ENCODE measurements at places on chromosomes 1 and 21.

DNA sequence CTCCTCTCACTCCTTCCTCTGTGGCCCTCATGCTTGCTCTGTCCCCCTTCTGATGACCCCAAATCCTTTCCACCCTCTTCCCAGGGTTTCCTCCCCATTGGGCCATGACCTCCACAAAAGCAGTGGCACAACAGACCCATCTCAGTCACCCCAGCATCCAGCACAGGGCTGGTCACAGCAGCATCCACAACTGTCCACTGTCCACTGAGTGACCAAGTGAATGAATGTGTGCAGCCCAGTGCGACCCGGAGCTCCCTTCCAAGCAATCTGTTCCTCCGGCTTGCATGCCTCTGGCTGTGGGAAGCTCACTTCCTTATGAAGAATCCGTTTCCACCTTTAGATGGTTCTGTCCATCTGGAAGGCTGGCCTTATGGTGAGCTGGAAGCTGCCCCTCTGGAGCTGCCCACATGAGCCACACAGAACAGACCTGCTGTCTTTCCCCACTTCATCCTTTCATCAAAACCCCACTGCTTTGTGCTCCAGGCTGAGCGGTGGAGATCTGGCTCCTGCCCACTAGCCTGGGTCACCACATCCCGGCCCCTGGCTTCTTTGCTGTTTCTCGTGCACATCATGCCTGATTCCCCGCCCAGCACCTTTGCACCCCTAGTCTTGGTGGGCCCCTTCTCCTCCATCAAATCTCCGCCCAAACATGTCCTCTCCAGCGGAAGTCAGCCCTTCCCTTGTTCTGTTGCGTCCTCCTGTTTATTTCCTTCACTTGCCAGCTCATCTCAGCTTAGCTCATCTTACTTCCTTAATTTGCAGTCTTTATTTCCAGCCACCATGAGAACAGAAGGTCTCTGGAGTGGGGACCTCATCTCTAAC is 56.4 kb downstream of the EDN2 start:
- DNase-seq, result no peak

DNA sequence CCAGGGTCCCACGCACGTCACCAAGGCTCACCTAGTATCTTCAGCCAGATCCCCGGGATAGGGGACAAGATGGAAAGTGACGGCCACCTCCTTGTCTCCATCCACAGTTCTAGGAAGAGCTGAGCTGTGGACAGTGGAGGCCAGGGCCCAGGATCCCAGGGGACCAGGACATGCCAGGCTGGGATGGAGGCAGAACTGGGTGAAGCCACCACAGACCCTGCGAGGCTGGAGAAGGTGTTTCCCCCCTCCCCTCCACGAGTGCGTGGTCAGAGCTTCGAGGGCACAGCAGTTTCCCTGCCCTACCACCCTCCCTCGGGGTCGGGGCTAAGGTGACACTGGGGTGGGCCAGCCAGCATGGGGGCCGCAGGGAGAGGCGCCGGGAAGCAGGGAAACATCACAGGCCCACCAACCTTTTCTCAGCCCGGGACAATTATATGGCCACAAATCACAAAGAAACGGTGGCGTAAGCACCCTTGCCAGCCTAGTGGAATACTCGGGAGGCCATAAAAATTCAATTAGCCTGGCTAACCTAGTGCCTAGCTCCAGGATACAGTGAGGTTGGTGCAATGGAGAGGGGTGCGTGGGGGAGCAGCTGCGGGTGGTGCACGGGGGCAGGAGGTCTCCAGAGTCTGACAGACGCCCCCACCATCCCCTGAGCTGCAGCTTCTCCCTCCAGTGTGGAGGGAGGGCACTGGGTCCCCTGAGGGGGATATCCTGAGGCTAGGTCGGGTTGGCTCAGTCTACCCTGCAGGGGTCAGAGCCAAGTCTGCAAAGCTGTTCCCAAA is 13.4 kb downstream of the DRAXIN start:
- DNase-seq, result no peak

DNA sequence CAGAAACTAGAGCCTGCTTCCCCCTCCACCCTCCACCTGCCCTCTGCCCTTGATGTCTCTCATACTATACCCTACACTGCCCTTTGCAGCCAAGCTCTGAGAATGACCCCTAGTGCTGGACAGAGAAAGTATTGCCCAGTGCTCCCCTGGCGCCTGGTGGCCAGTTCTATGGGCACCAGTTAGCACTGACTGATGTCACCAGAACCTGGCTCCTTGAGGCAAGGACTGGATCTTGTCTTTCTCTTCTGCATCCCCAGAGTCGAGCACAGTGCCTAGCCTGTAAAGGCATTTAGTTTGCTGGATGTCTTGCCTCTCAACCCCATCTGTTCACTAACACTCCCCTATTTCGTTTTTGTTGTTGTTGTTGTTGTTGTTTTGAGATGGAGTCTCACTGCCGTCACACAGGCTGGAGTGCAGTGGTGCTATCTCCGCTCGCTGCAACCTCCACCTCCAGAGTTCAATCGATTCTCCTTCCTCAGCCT is 5.9 kb downstream of the PHLDA3 start:
- DNase-seq, result no peak

GRCh38 chr1:55050283-55050682 is 10.9 kb downstream of the PCSK9 start:
- no peak for DNase-seq

DNA sequence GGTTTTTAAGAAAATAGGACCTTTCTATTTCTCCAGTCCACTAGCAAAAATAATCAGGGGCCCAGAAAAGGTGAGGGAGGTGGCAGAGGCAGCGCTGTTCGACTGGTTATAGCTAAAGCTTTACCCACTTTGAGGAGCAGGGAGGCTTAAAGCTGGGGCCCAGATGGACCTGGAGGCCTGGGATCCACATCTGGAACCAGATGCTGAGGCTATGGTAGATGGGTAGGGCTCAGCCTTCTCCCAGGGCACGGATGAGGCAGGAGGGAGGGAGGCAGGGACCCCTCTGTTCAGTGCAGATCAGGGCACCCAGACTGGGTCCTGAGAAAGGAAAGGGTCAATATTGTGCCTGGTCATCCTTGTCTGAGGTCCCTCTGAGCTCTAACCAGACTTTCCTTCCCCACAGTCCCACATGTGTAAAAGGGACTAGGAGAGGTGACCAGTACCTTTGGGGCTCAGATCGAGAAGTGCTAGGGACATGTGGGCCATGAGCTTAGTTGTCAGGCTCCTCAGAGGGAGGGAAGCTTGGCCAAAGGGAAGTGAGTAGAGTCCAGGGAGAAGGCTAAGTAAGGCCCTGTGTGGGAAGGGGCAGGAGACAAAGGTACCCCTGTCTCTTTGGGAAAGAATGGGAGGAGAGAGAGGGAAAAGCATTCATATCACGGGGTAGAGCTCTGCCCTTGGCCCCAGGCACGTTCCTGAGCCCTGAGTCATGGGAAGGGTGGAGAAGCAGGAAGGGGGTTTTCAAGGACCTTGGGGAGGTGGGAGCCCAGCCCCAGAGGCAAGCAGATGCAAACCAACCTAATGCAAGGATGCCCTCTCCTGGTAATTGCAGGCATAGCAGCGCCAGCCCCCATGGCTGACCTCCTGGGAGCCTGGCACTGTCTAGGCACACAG is 15.4 kb downstream of the LMNA start:
- peak; percentile 89 for DNase-seq

DNA sequence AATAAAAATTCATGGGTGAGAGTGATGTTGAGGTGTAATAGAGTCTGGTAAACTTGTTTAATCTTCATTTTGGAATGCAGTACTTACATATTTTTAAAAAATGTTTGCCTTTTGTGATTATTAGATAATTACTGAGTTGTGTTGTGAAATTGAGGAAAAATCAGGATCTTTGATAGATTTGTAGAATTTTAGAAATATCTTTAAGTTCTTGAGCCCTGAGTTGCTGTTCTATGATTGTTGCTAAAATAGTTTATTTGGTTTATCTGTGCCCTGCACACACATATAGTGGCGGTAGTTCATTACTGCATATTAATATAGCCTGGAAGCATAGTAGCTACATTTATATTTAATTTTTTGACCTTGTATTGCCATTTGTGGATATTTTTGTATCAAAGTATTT is 1.6 kb downstream of the B3GALT2 start:
- no peak for DNase-seq

- no peak for DNase-seq
These were observed 12.8 kb upstream of the ADAR start for GRCh38 chr1:154620751-154621150.

GRCh38 chr1:228082918-228083870 is 686 bp downstream of the ARF1 start:
- DNase-seq, result no peak

- no peak for DNase-seq
These were observed 37.1 kb upstream of the RGS8 start for GRCh38 chr1:182721525-182721924.

DNA sequence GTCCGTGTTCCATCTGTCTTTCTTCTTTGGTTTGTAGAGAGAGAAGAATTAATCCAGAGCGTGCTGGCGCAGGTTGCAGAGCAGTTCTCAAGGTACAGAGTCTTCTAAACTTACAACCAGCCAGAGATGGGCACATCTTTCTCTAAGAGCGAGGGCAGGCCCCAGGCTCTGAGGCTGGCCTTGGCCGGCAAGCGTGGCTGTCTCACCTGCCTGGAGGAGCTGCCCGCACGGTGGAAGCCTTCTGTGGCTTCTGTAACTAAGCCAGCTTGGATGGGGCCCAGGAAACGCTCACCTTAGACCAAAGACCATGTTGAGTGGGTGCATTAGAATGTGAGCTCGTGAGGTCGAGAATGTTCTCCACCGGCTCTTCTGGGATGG is 78.6 kb downstream of the PDE9A start:
- DNase-seq, result no peak

GRCh38 chr1:29303201-29304024 is 67.1 kb downstream of the PTPRU start:
- no peak for DNase-seq

DNA sequence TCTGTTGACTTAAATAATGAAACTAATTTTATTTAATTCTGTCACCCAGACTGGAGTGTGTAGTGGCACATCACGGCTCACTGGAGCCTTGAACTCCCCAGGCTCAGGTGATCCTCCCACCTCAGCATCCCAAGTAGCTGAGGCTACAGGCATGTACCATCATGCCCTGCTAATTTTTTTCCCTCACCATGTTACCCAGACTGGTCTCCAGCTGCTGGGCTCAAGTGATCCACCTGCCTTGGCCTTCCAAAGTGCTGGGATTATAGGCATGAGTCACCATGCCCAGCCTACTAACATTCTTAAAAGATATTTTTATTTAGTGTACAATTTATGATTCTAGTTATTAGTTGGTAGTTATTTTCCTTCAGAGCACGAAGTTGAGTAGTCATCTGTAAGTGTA is 49.5 kb downstream of the NRDC start:
- no peak for DNase-seq

GRCh38 chr1:22526677-22527076 is 36.6 kb upstream of the EPHA8 start:
- DNase-seq, result no peak

- DNase-seq, result no peak
These were observed 152.3 kb downstream of the PCNX2 start for GRCh38 chr1:233143241-233143640.

DNA sequence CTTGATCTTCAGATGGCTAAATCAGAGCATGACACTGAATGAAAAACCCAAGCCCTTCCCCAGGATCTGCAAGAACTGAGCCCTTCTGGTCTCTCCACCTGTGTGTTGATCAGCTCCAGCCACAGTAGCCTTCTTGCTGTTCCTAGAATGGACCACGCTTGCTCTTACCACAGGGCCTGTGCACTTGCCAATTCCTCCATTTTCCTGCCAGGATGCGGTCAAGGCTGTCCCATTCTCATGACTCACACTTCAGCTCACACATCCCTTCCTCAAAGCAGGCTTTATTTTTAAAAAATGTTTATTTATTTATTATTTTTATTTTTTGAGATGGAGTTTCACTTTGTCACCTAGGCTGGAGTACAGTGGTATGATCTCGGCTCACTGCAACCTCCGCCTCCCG is 43.6 kb upstream of the GRHL3 start:
- DNase-seq, result no peak

- DNase-seq, result no peak
These were observed 3.8 kb upstream of the B3GALT2 start for GRCh38 chr1:193190096-193190744.

DNA sequence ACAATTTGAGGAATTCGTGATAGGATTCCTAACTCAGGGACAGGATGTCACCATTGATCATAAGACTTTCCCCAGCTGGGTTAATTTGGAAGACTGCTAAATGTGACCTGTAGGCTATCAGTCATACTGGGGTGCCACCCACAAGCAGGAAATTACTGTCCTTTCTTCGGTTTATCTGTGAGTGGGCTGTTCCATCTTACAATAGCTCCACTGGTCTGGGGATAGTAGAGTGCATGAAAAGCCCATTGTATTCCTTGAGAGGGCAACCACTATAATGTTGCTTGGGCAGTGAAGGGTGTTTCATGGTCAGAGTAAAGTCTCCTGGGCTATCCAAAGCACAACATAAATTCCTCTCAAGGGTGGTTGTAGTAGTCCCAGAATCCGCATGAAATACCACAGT is 1523.0 kb upstream of the B3GALT2 start:
- no peak for DNase-seq

GRCh38 chr1:222040121-222040805 is 298.4 kb upstream of the DUSP10 start:
- no peak for DNase-seq

DNA sequence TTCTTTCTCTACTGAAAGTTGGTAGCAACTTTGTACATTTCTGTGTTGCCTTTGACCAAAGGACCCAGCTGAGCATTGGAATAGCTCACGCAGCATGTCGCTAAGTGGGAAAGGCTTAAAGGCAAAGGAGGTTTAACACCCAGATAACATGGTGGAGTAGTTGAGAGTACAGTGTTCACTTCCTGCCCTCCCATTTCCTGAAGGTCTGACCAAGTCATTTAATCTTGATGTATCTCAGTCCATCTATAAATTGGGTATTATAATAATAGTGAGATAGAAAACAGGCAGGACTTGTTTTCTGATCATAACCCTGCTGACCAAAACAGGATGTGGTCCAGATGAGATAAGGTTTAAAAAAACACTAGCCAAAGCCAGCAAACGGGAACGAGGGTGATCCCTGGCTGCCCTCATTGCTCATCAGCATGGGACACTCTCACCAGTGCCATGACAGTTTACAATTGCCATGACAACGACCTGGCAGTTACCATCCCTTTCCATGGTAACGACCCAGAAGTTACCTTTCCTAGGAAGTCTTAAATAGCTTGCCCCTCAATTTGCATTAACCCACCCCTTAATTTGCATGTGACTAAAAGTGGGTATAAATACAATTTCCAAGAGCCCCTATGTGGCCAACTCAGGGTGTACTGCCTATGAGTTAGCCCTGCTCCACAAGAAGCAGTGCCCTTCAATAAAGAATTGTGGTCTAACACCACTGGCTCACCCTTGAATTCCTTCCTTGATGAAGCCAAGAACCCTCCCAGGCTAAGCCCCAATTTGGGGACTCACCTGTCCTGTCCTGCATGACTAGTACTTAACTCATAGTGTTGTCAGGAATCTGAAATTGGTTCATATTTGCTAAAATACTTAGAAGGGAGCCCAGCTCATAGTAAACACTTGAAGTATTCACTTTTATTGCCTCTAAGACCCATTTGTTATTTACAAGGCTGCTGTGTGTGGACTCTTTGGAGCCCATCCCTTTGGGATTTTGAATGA is 28.4 kb upstream of the FHAD1 start:
- DNase-seq, result peak; percentile 29

- DNase-seq, result no peak
These were observed 7.0 kb downstream of the RD3 start for GRCh38 chr1:211484755-211485479.

- DNase-seq, result no peak
These were observed 1.1 kb downstream of the PUSL1 start for GRCh38 chr1:1309251-1310108.

- no peak for DNase-seq
These were observed 5.1 kb downstream of the MAP7D1 start for GRCh38 chr1:36160949-36161485.
